T-helper 22 cell (primary cell): ENCODE measurements at places on chromosomes 16 and 17.

- no peak for DNase-seq
Observed at GRCh38 chr17:38605841-38606645, at the start of gene SRCIN1. Gene SRCIN1, minus strand, starts transcription at chr17:38605952. Its CDS starts 247 bp downstream, at chr17:38605705.

DNA sequence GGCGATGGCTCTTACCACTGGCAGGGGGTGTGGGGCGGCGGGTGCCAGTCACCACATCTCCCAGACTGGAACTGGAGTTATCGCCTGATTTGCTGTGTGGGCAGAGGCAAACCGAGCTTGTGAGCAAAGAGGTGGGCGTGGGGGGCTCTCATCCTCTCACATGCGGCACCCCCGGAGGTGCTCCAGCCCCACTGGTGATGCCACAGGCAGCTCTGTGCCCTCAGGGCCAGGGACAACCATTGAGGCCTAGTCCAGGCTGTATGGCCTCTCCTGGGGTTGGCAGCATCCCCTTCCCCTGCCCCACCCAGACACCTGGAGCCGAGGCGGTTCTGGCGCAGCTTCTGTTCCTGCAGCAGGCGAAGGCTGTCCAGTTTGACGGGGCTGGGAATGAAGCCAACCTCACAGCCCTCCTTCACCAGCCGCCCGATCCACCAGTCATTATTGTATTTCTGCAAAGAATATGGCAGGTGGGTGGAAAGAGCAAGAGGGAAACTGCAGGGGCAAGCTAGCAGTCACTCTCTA is 10.9 kb downstream of the CACNB1 start:
- no peak for DNase-seq

- DNase-seq, result peak; percentile 49
Observed at GRCh38 chr16:87636050-87636684, 33.9 kb downstream of the JPH3 start.

- DNase-seq, result no peak
Observed at GRCh38 chr16:84643180-84643583, 5.1 kb upstream of the KLHL36 start.

DNA sequence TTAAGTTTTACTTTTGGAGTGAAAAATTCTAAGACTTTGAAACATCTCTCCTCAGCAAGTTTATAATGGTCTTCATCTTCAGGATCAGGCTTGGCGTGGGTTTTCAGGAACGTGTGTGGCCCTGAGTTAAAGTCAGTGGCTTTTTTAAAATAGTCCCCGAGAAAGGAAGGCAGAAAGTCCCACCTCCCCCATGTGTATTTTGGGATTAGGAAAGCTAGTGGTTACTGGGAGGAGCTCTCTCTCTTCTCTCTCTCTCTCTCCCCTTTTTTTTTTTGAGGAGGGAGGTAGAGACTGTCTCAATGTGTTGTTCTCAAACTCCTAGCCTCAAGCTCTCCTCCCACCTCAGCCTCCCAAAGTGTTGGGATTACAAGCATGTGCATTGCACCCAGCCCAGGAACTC is 213.2 kb downstream of the IRX3 start:
- DNase-seq, result no peak

GRCh38 chr17:57442914-57443571 is 186.7 kb downstream of the MSI2 start:
- no peak for DNase-seq

GRCh38 chr16:67927131-67927941 is 4.3 kb downstream of the CTRL start:
- DNase-seq, result no peak

GRCh38 chr17:12547831-12548230 is 117.9 kb upstream of the MYOCD start:
- no peak for DNase-seq

DNA sequence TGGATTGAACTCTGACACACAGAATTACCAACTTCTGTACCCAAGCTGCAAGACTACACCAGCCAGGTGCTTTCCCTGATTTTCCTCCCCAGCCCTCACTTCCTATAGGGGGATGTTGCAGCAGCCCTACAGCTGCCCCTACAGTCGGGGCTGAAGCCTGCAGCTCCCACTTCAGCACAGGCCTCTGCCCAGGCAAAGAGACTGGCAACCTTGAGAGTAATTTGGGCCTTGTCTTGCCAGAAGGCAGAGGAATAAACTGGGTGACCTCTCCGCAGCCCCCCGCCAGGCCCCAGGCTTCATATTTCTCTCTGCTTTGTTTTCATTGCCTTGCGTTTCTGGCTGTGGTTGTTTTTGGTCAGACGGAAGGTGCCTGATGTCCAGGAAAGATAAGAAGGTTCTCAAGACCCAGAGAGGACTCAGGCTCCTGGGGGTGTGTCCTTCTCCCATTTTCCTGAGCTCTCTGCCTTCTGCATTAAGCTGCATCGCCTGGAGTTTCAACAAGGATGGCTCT is 32.0 kb downstream of the SLC6A4 start:
- no peak for DNase-seq

GRCh38 chr16:54069601-54070239 is 216.9 kb downstream of the IRX3 start:
- no peak for DNase-seq

DNA sequence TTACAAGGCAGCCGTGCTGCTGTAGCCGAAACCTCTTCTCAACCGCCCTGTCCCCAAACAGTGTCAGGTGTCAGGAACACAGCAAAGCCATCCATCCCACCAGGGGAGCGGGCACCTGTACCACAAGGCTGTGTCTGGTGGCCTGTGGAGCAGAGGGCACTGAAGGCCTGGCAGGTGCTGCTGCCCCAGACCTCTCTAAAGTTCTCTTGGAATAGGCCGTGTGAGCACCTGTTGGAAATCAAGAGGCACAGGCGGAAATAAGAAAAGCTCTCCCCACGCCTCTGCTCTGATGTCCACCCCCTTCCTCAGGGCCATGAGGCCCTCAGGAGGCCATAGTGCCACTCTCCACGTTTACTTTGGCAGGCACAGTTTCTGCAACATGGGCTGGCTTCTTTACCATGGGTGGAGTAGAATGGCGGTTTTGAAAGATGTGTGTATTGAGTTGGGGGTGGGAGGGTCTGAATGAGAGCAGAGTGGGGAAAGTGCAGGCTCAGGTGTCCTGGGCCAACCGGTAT is 99.9 kb upstream of the ZNF750 start:
- no peak for DNase-seq

- DNase-seq, result no peak
Observed at GRCh38 chr16:89090182-89090630, 3.4 kb upstream of the ACSF3 start.

DNA sequence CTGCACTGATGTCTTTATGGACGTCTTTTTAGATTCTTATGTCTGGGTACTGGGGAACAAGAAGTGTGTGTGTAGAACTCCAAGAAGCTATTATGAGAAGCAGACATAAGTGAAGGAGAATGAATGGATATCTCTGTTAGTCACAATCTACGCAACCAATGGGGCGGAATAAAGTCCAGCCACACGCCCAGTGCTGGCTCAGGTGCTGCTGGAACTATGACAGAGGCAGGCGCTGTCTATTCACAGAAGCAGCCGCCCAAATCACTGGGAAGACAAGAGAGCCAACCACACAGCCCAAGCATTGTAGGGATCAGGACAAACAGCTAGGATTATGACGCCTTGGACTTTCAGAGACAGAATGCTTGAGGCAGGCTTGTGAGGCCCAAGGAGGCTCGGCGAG is 43.9 kb upstream of the ICAM2 start:
- no peak for DNase-seq

GRCh38 chr16:88144028-88144511 is 192.8 kb downstream of the BANP start:
- no peak for DNase-seq

DNA sequence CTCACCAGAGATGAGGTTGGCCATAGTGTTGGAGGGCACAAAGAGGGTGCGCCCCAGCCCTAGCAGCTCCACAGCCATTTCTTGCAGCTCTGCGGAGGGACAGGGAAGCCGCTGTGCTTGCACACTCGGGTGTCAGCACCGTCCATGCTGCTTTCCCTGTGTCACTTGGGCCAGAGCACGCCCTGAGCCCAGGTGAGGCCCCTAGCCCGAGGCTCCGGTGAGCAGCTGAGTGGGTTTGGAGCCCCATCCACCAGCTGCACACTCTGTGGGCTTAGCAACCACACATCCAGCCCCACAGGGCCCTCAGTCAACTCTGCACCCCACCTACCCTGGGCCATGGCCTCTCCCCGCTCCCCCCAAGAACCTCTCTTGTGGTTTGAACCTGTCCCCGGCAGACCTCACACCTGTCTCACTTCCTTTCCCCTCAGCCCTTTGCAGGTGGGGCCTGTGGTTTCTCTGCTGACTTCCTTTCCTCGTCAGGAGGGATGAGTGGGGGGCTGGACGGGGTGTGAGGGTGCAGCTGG is 20.7 kb downstream of the TMEM235 start:
- DNase-seq, result peak; percentile 84

DNA sequence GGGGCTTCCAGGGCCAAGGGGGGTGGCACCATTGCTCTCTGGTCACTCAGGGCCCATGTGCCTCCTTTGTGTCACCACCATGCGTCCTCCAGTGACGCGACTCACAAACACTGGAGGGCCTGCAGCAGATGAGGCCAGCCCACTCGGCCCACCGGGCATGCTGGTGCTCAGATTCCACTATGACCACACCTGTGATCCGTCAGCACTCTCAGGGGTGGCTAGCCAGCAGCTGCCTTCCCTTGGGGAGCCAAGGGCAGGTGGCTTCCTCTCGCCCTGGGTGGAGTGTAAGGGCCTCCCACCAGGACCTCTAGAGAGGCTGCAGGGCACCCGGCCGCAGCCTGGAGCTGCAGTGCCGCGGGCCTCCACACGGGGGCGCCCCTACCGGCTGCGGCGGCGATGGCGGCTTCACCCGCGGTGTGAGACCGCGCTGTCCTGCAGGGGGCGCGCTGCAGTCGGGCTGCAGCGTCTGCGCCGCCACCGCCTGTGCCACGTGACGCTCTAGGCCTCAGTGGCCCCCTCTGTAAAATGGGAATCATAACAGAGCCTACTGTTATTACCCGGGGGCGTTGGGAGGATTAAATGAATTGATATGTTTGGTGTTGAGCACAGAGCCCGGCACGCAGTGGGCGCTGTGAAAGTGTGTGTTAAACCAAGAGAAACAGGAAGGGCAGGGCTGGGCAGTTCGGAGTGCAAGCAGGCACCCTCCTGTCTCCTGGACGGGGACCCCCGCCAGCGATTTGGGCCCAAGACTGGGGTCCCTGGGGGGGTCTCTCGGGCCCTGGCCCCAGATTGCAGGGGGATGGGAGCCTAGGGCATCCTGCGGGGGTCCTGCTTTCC is 192.4 kb upstream of the GSE1 start:
- DNase-seq, result peak; percentile 22

DNA sequence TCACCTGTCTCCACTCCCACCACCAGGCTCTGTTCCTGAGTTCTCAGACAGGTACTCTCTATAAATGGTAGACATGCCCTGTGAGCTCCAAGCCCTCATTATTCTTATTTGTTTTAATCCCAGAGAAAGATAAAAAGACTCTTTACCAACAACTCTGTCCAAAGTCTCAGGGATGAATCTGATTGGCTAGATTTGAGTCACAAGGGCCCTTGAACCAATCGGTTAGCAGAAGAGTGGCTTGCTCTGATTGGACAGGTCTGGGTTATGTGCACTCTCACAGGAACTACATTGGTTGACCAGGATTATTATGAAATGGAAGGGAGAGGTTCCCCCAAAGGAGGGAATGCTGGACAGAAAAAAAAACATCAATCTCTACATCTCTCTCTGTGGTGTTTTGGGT is 7.5 kb downstream of the COTL1 start:
- DNase-seq, result no peak

DNA sequence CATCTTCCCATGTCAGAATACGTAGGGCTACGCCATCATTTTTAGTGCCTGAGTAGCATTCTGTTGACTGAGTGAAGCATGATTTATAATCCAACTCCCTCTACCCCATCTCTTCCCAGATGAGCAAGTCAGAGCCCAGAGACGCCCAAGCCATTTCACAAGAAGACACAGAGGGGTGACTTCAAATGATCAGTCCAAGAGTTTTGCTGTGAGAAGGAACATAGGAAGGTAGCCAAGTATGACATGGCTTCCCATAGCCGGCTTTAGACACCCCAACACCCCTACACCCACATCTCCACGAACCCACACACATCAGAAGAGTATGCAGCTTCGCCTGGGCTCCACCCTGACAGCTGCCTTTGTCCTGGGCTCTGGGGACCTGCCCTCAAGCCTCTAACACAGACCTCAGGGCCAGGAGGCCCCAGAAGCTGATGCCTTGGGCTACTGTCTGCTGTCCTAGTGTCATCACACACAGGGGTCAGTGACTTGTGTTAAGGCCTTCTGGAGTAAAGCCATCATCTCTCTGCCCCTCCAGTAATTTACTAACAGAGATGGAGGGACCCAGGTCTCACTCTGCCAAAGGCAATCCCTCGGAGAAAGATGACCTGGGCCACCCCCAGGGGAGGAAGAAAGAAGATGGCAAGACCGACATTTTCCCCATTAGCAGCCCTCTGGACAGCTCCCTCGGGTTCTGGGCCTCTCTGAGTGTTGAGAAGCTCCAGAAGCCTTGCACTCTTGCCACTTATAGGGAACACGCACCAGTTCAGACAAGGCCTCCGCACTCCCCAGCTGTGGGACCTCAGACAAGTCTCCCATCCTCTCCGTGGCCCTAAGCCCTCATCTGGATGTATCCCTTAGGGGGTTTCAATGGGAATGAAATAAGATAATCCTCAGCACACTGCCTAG is 38.7 kb upstream of the MRPS23 start:
- no peak for DNase-seq

- DNase-seq, result no peak
Observed at GRCh38 chr16:79618692-79619050, 18.1 kb upstream of the MAF start.

GRCh38 chr17:21304091-21304490 is 19.6 kb downstream of the MAP2K3 start:
- no peak for DNase-seq

- DNase-seq, result no peak
Observed at GRCh38 chr17:81701288-81702071, 1.7 kb upstream of the MRPL12 start.

GRCh38 chr17:13337864-13338371 is 263.8 kb downstream of the HS3ST3A1 start:
- DNase-seq, result no peak

DNA sequence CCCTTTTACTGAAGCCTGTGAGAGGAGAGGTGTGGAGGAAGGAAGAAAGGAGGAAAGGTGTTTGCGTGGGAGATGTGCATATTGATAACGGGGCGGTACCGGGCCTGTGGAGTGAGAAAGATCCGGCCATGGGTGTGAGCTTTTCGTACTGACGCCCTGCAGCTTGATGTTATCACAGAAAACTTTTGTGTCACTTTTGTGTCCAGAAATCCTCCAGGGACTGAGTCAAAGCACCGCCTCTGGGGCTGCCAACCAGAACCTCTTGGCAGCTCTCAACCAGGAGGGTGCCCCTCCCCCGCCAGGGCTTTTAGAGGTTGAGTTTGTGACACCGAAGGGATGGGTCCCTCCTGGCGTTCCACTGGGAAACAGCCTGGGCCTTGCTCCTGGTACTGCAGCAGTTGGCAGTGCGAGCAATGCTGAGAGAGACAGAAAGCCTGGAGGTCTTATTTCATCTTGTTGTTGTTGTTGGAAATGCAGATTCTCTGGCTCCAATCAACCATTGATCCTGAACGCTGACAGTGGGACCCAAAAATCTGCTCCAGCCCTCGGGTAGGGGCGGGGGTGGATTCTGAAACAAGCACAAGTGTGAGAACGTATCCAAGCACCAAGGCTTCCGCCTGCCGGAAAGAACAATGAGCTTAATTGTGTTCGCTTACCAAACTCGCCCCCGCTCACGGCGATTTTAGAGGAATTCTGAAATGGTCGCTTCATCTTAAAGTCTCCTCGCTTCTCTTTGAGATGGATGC is 65.0 kb downstream of the CRISPLD2 start:
- no peak for DNase-seq
